Cortex of kidney (tissue), 1 donor: ENCODE measurements at places on chromosomes 5 and 9.

DNA sequence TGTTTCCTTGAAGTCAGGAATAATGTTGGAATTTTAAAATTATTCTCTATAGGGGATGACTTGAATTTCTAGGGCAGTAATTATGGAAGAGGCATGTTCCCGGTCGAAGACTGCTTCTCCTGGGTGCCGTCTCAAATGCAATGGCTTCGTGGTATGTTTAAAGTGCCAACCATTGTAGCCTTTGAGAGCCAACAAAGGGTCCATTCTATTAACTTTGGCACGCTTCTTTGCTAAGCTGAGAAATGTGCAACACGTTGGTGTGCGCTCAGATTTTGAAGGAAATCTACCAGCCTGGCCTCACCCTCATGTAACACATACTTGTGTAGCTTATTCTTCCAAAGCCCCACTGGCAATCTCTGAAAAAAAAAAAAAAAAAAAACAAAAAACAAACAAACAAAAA, 221.2 kb upstream of the ANKH start:
- DNase-seq: no peak

GRCh38 chr5:72210888-72211678, 103.8 kb downstream of the MAP1B start:
- DNase-seq: no peak

DNA sequence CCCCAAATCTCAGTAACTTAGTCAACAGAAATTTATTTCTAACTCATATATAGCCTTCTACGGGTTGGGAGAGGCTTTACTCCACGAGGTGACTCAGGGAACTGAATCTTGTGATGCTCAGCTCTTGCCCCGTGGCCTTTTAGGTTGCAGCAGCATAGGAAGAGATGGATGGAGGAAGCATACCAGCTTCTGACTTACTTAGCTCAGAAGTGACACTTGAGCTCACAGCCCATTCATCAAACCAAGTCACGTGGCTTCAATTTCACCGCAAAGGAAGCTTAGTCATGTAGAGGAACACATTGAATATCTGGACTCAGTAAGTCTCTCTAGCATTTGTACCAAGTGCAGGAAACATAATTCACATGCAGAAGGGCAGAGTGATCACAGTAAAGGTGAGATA, 124.1 kb upstream of the KCNN2 start:
- no peak for DNase-seq

- no peak for DNase-seq
Observed at GRCh38 chr9:113963017-113963620, 87.0 kb downstream of the ZNF618 start.

DNA sequence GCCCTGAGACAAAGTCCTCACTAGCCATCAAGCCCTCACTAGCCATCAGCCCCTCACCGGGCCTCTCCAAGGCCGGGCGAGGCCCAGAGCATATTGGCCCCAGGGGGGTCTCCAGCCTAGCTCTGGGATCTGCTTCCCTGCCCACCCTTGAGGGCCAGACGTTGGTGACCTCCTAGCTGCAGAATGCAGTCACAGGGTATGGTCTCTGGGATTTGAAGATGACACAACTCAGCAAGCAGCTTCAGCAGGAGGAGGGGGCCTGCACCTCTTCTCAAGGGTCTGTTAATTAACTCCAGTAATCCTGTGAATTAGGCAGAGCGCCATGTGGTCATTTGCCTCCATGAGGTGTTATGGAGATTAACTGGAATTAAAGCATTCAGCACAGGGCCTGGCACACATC, 116.9 kb upstream of the SPOCK1 start:
- DNase-seq: no peak

DNA sequence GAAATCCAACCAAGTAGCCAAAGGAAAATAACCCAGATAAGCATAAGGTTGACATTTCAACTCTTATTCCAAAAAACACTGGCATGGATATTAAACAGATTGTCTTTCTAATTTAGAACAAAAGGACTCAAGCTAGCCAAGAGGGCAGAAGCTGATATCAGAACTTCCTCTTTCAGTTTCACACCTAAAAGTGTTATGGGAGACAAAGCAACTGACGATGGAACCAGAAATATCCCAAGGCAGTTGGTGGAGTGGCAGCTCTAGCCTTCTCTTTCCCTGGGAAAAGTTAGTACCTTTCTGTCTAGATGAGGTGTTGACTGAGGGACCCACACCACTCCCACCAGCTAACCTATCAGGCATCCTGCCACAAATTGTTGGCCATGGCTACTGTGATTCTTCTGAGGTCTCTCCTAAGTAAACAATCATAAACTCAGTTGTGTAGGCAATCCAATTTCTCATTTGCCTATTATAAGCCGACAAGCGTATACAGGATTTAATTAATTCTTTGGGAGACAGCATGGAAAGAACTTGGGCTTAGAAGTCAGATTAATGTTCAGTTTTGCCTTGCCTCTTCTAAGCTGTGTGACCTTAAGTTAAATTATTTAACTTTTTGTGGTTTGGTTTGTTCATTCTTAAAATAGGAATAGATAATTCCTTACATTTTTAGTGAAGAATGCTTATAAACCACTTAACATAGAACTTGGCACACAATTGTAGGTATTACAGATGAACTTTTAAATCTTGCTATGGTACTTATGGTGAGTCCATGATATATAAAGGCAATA, 110.9 kb upstream of the ADAMTSL1 start:
- DNase-seq: no peak

DNA sequence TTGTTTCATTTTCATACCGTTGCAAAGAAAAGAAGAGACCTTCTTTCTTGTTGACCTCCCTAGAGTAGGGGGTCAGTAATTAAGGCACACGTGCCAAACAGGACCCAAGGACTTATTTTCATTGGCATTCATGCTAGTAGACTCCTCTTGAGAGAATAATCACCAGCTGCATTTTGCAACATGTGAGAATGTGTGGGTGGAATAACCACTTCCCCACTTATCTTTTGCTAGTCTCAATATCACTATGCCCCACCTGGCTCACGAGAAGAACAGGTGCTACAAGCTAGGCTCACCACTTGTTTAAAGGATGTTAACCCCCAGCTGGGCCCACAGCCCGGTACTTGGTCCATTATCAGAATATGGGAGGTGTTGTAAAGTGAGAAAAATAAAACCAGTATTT, 460.7 kb upstream of the MEF2C start:
- no peak for DNase-seq

DNA sequence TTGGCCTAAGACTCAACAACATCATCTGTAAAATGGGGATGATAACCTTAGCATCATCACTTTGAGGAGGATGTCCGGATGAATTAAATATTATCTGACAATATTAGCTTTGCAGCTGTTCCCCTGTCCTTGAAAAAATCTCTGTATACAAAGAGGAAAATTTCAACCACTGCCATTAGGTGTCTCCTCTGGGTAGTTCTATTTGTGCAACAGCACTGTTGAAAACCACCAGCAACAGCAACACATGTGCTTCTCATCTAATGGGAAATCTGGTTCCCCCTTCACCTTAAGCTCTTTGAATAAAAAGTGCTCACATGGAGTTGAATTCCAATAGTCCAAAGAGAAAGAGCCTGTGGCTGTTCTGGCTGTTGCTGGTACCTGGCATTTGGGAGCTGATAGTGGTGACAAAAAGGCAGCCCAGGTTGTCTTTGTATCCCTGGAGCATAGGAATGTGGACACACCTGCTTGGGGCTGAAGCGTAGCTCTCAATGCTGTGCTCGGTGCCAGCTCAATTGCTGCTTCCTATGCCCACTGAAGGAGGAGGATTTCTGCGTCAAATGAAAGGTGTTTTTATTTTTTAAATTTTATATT, 322.1 kb upstream of the MSX2 start:
- no peak for DNase-seq

- DNase-seq: no peak
Observed at GRCh38 chr5:119426057-119426456, 26.2 kb upstream of the HSD17B4 start.

- DNase-seq: no peak
Observed at GRCh38 chr5:155773680-155774079, 553.3 kb upstream of the SGCD start.

GRCh38 chr5:4676934-4677333, 463.2 kb upstream of the ADAMTS16 start:
- no peak for DNase-seq

DNA sequence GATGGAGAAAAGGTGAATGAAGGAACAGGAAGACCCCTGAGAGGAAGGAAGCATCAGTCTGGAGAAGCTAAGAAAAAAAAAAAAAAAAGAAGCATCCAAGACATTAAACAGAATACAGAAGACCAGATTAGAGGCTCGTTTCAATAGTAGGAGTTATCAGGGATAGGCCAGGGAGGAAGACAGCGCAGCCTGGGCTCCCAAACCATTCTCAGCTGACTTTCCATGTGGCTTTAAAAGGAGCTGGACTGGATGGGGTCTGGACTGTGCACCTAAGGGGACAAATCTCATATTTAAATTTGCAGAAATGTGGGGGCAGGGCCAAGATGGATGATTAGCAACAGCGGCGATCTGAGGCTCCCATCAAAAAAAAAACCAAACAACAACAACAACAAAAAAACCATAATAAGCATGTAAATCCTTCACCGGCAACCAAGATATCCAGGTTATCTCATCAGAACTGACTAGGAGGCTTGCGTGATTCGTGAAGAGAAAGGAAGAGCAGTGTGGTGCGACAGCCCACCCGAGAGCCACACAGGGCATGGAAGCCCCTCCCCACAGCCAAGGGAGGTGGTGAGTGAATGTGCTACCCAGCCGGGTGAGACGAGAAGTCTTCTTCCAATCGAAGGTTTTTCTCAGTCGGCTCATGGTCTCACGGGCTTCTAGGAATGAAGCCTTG, 114.9 kb upstream of the ADAMTS16 start:
- no peak for DNase-seq

DNA sequence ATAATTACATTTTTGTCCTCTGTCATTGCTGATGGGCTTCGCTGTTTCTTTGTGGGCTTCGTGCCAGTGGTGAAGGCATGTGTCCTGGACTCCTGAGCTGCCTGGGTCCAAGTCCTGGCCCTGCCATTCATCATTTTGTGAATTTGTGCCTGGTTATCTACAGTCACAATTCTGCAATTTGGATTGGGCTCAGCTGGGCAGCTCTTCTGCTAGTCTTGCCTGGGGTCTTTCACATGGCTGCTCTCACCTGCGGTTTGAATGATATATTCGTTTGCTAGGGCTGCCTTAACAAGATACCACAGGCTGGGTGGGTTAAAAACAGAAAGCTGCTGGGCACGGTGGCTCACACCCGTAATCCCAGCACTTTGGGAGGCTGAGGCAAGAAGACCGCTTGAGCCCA, 192.7 kb upstream of the IER5L start:
- DNase-seq: no peak
